Calu3 (cell line): ENCODE measurements at places on chromosomes 6 and 20.

GRCh38 chr20:45176526-45177267 is 2.0 kb downstream of the PI3 start:
- peak overlapping the region; percentile 71 for H3K27ac ChIP-seq
- peaks cover 8% of the 10 kb centered on the region for H3K27me3 ChIP-seq
- H3K4me3 ChIP-seq: peak overlapping the region; percentile 15
- H3K4me1 ChIP-seq: peaks cover 65% of the 10 kb centered on the region
- peak; percentile 76 for DNase-seq

DNA sequence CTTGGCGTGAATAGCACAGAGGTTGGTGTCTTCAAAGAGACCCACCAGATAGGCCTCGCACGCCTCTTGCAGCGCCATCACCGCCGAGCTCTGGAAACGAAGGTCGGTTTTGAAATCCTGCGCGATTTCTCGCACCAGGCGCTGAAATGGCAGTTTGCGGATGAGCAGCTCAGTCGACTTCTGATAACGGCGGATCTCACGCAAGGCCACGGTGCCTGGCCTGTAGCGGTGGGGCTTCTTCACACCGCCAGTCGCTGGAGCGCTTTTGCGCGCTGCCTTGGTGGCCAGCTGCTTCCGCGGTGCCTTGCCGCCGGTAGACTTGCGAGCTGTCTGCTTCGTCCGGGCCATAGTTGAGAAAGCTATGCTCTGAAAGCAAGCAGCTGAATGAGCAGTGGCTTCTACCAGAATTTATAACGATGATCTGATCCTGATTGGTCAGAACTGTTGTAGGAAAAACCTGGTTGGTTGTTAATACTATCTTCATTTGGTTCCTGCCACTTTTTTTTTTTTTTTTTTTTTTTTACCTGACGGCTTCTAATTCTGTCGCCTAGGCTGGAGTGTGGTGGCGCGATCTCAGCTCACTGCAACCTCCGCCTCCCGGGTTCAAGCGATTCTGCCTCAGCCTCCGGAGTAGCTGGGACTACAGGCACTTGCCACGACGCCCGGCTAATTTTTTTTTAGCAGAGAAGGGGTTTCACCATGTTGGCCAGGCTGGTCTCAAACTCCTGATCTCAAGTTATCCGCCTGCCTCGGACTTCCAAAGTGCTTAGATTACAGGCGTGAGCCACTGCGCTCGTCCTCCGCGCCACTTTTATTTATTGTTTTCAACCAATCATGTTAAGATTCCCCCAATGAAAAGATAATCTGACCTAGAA is 21.5 kb downstream of the OR2B2 start:
- peaks cover 11% of the 10 kb centered on the region for H3K4me1 ChIP-seq
- H3K4me3 ChIP-seq: no peak overlapping the region
- H3K27me3 ChIP-seq: no peaks in the 10 kb centered on the region
- H3K36me3 ChIP-seq: no peaks in the 10 kb centered on the region

- H3K27ac ChIP-seq: no peak overlapping the region
- H3K36me3 ChIP-seq: no peaks in the 10 kb centered on the region
- peaks cover 15% of the 10 kb centered on the region for H3K4me1 ChIP-seq
- H3K27me3 ChIP-seq: no peaks in the 10 kb centered on the region
- no peak for DNase-seq
- no peak overlapping the region for H3K4me3 ChIP-seq
Observed at GRCh38 chr6:53139841-53140413, 8.7 kb downstream of the GCM1 start.

DNA sequence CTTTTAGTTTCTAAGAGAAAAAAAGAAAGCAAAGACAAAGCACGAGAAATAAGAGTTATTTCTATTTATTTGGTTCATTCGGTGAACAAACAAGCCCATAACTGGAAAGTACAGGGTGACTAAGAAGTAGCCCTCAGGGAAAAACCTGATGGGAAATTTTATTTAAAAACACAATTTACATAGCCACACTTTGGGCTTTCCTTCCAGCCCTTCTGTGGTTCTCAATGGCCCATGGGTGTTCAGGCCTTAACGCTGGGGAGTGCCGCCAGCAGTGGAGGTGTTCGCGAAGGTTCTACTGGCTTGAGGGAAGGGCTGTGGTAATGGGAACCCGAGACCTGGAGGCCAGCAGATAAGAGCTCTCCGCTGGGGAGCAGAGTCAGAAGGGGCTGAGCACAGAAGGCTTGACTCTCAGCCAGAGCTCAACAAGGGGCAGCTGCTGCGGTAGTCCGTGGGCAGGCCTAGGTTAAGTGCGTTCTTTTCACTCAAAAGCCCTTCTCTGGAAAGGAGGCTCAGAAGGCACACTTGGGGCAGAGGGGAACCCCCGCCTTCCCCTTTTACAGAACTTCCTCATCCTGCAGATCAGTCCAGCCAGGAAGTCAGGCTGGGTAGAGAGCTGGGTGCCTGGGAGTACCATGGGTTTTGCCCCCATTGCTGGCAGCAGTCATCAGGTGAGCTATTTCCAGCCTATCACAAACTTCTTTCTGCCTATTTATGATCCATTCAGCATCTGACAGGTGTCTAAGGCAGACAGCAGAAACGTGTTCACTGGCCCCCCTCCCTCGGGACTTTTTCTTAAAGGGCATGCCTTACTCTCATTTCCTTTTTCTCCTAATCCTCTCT is 8.8 kb upstream of the CD83 start:
- peaks cover 8% of the 10 kb centered on the region for H3K27me3 ChIP-seq
- H3K4me3 ChIP-seq: no peak overlapping the region
- peak; percentile 1 for DNase-seq
